Vagina (tissue), 2 donors: ENCODE measurements at places on chromosomes 2 and 18. TPM values are rescaled to one million over a fixed set of nuclear protein-coding genes. Genes with fewer than 3 reads are reported as not detected.

DNA sequence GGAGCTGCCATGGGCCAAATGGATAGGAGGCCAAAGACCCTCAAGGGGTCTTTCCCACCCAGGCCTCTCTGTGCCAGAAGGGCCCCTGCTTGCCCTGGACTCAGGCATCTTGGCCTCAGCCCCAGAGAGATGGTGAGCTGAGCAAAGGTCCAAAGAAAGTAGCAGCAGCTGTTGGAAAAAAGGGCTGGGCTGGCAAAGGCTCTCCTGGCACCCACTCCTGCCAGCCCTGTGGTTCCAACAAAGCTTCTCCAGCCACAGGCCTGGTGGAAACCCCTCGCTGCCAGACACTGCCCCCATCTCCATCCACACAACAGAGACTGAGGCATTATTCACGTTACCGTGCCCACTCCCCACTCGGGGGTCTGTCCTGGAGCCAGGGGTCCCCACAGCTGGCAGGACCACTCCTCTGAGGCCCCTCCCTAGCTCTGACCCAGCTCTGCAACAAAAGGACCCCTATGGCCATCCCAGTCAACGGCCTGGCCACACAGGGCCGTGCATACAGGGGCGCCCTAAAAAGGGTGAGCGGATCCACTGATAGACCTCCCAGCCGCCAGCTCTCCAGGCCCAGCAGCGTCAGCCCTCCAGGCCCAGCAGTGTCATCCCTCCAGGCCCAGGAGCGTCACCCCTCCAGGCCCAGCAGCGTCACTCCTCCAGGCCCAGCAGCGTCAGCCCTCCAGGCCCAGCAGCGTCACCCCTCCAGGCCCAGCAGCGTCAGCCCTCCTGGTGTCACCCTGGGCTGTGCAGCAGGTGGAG, 10.1 kb downstream of the BIN1 start:
- DNase-seq, result no peak

DNA sequence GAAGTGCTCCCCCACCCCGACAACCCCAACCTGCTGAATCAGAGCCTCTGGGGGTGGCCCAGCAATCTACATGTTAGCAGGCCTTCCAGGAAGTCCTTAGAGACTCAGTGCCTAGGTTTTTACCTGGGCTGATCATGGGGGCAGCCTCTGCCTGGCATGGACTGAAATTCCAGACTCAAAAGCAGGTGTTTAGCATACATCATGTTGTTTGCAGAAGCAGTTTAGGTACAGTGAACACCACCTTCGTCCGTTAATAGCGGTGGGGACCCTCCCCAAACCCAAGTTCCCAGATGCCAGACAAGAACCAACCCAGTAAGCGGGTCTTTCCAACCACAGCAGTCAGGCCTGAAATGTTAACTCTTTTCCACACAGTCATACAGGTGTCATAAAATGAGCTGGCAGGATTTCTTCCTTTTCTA, 26.4 kb upstream of the GALR1 start:
- no peak for DNase-seq

GRCh38 chr2:182191061-182191460, 205.4 kb downstream of the PPP1R1C start:
- no peak for DNase-seq

The RAB6C gene
- total RNA-seq, result not detected

DNA sequence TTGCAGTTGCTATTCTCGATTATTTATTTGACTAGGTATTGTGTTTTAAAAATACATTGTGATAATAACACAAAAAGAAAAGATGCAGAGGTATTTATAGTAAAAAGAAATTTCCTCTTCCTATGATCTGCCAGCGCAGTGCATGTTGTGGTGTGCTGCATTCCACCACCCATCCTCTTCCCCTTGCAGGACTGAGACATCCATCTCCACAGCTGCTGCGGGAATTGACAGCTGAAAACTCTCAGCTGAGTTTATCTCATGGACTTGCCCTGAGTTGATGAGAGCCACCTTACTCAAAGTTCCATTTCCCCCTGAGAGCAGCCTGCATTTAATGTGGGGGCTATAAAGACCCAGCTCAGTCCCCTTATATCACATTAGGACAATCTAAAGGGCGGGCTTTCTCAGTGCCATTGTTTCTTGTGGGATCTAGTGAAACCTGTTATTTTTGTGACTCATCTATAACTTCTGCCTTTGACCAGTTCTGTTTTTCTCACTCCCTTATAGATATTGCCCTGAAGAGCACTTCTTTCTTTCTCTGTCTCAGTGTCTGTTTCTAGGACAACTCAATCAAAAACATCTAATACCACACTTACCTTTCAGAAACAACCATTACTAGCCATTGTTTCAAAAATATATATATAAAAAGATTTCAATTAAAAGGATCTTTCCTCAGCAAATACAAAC, 698.5 kb downstream of the NR4A2 start:
- no peak for DNase-seq

GRCh38 chr2:124662946-124663644, 638.0 kb downstream of the CNTNAP5 start:
- DNase-seq, result no peak

The AQP12A gene
- not detected for total RNA-seq

- DNase-seq, result no peak
These were observed 183.3 kb upstream of the FBXO11 start for GRCh38 chr2:48089644-48090043.

GRCh38 chr2:218540015-218540414, 28.1 kb downstream of the USP37 start:
- no peak for DNase-seq

DNA sequence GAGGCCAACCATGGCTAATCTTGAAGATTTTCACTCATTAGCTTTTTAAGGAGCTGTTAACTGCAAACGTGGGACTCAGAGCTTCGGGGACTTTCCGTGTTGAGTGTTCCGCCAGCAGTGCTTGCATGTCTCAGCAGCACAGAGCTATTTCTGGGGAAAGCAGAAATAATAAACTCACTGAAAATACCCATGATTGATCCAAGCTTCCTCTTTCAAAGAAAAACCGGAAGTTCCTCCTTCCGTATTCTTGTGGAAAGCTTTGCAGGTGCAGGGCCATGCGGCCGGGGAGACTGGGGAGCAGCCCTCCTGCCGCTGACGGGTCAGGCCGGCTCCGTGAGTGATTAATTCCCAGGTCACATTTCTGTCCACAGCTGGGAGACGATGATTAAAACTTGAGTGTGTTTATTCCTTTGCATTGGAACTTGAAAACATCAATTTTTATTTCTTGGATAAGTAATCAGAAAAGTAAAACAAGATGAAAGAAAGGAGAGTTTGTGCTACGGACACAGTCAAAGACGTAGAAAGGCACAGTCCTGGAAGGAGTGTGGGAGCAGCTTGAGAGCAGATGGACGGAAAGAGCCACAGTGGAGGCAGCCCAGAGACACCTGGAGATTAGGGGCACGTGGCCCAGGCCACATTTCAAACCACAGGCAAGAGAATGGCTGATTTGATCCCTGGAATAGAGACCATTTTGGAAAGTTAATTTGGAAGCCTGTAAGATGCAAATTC, 54.2 kb upstream of the CTDP1 start:
- no peak for DNase-seq

The WIPF1 gene
- total RNA-seq, result 20.4 TPM

The GPR45 gene
- total RNA-seq, result not detected

GRCh38 chr2:214100488-214100887, 310.4 kb upstream of the VWC2L start:
- no peak for DNase-seq

The ANKRD30B gene
- not detected for total RNA-seq

The MDH1B gene
- 0.49 TPM for total RNA-seq

The SERPINB7 gene
- total RNA-seq, result 0.49 TPM

GRCh38 chr2:135984199-135985017, 1.0 kb downstream of the DARS1 start:
- no peak for DNase-seq

The IFIH1 gene
- total RNA-seq, result 12.3 TPM

GRCh38 chr18:43888598-43888997, 611.3 kb upstream of the SYT4 start:
- DNase-seq, result no peak

GRCh38 chr2:54775710-54776109, 52.2 kb downstream of the EML6 start:
- no peak for DNase-seq
